ENCODE measurements at places on chromosomes 7 and 10.

DNA sequence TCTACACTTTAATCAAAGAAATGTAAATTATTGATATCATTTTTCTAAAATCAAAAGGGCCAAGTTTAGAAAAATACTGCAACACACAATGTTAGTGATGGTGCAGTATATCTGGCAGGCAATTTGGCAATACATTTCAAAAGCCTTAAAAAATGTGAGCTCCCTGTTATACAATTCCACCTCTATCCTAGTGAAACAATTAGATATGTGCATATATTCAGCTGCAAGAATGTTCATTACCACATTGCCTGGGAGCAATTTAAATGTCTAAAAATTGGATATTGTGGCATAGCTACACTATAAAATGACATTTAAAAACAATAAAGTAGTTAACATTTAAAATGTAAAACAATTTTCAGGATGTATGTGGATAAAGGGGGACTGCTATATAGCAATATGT, 10.1 kb upstream of the ERVW-1 start:
- no peak for DNase-seq

GRCh38 chr7:26648554-26648953, 215.8 kb downstream of the SKAP2 start:
- no peak for DNase-seq

GRCh38 chr10:60382946-60383681, 6.6 kb downstream of the ANK3 start:
- no peak for DNase-seq

GRCh38 chr10:128174581-128175559, 48.6 kb upstream of the MKI67 start:
- DNase-seq, result no peak

DNA sequence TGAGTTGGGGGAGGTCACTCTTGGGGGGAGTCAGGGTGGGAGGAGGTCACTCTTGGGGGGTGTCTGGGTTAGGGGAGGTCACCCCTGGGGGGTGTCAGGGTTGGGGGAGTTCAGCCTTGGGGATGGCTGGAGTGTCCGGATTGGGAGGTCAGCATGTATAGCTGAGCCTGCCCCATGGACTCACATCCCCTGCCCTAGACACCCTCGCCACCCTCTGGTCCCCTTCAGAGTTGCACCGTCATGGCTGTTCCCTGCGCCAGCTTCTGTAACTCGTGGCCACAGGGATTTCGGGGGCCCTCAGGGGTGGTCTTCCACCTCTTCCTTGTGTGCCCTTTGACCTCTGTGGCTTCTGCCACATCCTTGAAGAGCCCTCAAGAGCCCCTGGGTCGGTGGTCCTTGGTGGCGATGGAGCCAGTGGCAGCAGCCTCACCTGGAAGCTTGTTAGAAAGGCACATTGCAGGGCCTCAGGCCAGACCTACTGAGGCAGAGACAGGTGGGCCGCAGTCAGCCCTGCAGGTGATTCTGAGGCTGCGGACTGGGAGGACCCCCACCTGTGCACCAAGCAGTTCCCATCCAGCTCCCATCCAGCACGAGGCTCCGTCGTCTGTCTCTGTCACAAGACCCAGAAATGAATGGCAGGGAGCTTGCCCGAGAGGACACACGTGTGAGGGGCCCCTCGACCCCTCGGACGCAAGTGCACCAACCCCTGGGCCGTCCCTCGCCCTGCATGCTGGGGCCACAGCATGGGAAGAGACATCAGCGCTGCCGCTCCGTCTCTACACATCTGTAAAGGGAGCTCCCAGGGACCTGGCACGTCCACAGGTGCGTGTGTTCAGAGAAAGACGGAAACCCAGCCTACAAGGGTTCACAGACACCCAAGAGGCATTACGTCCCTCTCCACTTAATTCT, 44.7 kb upstream of the SUN1 start:
- no peak for DNase-seq

- DNase-seq, result no peak
Measured at GRCh38 chr7:144628176-144628575, 207.7 kb downstream of the TPK1 start.

GRCh38 chr7:107610323-107610722, 30.3 kb downstream of the BCAP29 start:
- no peak for DNase-seq

GRCh38 chr7:6533893-6534495, 17.3 kb downstream of the GRID2IP start:
- no peak for DNase-seq

- DNase-seq, result no peak
Measured at GRCh38 chr7:130894909-130895750, 161.1 kb upstream of the KLF14 start.

DNA sequence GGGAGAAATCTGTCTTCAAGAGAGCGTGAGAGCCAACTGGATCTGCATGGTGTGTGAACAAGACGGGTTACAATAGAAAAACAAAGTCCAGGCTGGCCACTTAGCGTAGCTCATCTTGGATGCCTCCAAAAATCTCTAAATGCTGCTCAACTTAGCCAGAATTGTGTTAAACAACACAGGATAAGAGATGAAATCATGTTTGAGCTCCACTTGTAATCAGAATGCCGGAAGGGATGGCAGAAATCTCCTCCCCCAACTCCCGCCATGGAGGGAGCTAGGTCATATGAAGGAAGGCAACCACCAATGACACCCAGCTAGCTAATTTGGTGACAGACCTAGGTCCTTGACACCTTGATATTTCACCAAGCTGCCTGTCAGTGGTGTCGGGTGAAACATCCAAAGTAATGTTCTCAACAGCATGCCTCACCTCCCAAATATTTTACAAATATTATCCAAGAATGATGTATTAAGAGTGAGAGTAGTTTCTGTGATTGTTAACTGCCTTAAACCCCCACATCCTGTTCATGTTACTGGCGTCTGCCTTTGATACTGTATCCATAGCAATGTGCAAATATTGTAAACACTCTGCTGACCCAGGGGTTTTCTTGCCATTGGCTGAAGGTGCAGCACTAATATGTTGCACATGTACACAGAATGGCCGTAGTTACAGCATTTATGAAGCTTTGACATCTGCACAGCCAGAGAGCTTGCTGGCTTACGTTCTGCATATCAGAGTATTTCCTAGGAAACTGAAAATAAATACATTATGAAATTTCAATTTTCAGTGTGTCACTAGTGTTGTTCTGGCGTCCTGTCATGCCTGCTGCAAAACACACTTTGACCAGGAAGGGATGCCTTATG, 25.8 kb downstream of the TMEM254 start:
- no peak for DNase-seq

DNA sequence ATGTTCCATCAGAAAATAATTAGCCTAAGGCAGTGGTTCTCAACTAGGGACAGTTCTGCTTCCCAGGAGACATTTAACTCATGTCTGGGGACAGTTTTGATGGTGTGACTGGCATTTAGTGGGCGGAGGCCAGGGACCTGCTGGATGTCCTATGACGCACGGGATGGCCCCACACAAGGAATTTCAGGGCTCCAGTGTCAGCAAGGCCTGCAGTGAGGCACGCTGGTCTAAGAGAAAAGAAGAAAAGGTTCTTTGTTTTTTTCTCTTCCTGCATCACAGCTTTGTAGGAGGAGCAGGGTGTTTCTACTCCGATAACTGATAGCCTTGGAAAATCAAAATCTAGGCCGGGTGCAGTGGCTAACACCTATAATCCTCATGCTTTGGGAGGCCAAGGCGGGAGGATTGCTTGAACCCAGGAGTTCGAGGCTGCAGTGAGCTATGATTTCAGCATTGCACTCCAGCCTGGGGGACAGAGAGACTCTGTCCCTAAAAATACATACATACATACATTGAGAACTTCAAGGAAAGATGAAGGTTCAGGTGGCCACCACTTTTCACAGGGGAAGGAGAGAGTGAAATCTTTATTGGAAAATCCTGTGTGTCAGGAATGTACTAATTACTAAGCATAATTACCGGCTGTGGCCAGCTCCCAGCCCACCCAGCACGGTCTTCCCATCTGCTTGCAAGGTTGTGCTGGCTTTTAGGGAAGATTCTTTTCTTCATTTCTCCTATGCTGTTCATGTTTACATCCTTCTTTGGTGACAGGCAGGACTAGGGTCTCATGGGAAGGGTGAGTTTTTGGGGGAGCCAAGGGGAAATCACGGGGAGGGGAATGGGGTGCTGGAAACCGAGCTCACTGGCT, 150.4 kb downstream of the ACTR3B start:
- DNase-seq, result no peak

GRCh38 chr7:85655252-85655651, 468.4 kb upstream of the SEMA3D start:
- no peak for DNase-seq

DNA sequence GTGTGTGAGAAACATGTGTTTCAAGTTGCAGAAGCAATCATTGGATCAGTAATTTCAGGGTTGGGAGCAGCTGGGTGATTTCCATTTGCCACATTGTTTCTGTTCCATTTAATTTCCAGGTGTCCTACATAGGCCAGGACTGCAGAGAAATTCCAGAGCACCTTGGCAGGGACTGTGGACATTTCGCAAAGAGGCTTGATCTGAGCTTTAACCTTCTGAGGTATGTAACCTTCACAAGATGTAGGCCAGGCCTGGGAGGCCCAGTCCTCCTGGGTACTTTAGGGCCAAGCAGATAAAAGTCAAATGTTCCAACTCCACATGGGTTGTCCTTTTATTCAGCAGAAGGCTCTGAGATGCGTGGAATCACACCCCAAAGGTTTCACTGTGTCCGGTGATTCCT, 6.9 kb downstream of the LRMDA start:
- no peak for DNase-seq

GRCh38 chr7:94115316-94115715, 111.2 kb upstream of the BET1 start:
- no peak for DNase-seq

- DNase-seq, result no peak
Measured at GRCh38 chr10:79140085-79140793, 71.5 kb downstream of the ZMIZ1 start.

DNA sequence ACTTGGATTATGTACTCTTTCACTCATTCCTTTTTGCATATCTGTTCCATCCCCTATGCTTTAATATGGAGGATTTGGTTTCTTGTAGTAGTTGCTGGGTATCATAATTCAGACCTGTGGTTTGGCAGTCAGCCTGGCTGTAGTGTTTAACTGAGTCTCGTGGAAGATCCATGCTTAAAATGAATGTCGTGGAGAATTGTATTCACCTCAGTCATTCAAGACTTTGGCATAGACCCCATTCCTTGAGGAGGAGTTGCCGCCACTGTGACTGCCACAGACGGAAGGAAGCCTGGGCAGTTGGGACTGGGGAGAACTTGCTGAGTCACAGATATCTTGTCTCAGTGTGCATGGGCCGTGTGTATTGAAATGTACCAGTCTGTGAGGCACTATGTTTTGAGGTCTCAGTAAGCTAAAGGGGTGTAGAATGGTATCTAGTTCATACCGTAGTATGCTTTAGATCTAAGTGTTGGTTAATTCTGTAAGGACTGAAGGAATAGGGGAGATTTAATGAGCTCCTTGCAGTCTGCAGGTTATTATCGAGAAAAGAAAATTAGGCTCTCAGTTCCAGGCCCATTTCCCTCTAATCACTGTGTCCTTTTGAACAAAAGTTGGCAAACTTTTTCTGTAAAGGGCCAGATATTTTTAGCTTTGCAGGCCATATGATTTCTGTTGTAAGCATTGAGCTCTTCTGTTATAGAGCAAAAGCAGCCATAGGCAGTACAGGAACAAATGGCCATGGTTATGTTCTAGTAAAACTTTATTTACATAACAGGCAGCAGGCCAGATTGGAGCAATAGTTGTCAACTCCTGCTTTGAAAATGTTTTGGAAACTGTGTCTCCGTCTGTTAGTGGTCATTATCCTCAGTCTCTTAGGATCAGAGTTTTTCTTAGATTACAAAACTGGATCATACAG, 76.8 kb downstream of the TPST1 start:
- no peak for DNase-seq

GRCh38 chr10:6012121-6012905, 35.0 kb upstream of the IL15RA start:
- no peak for DNase-seq

- no peak for DNase-seq
Measured at GRCh38 chr10:88347022-88347421, 236.1 kb downstream of the RNLS start.

DNA sequence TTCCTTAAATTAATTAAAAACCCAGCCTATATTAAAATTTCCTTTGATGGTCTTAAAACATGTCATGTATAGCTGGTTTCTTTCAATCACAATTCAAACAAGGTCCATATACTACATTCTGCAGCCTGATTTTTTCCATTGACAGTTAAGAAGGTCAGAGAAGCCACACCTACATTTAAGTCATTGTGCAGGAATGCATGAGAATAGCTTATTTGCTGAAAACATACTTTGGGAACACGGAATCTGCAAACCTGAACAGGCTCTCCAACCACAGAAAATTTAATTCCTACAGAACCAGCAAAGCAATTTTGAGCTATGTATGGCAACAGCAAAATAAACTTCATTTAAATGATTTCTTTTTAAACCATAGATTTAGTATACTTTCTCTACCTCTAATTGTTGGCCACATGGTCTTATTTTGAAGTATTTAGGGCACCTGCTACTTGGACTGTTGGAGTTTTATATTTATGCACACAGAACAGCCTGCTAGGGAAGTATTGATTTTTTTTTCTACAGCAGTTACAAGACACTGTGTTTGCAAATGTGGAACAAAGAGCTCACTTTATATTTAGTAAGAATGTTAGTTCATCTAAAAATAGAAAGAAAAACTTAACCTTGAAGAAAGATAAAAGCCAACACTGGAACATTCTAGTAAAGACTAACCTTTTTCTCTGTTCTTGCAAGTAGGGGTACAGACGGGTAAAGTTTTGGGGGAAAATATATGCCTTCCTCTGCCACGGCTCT, 240.9 kb upstream of the IMMP2L start:
- DNase-seq, result no peak

DNA sequence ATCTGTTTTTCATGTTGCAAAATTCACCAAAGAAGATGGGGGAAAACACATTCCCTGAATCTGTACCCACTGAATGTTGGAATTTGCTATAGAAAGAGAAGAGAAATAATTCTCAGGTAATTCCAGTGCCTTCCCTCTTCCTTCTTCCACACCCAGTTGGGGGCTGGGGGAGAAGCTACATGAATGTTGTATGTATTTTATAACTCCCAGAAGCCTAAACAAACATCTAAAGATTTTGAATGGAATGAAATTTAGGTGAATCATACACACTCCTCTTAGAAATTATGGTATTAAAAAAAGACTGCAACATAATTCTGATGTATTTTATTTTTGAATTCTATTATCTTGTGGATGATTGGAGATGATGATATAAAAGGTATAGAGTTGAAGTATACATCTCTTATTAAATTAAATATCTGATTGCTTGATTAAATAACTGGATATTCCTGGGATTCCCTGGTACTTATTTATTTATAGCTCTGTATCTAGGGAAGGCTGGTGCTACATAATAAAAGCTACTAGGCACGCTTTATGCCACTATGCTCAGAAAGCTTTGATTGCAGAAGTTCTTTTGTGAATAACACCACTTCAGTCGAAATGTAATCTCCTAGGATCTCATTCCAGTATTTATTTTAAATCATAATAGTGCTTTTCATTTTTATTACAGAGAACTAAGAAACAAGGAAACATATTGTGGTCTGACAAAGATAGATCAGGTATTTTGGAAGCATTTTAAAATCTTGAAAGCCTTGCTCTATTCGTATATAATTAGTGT, 98.5 kb downstream of the MCU start:
- DNase-seq, result no peak

Data from activated CD8-positive, alpha-beta memory T cell treated with anti-CD3 and anti-CD28 coated beads for 1 hour (primary cell).